ENCODE measurements at places on chromosomes 11 and 22.

GRCh38 chr11:95149651-95150364, 60.2 kb downstream of the ENDOD1 start:
- DNase-seq = no peak

DNA sequence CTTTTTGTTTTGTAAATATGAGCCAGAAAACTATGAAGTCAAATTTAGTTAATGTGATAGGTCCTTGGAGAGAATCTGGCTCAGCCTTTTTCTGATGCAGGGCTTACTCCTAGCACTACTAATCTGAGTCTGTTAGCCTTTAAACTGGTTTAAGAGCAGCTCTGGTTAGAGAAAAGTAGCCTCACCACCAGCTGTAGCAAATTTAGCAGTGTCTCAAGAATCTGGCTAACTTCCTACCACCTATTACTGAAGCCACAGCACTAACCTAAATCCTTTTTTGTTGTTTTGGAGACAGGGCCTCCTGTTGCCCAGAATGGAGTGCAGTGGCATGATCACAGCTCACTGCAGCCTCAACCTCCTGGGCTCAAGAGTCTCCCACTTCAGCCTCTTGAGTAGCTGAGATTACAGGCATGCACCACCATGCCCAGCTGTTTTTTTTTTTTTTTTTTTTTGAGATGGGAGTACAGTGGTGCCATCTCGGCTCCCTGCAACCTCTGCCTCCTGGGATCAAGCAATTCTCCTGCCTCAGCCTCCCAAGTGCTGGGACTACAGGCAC, 13.9 kb downstream of the RBM4B start:
- no peak for DNase-seq

- DNase-seq = no peak
Measured at GRCh38 chr11:34213366-34213765, 107.9 kb downstream of the NAT10 start.

- DNase-seq = peak; percentile 43
Measured at GRCh38 chr11:29432719-29433325, 584.0 kb downstream of the KCNA4 start.

GRCh38 chr11:96264364-96264763, 78.6 kb downstream of the MAML2 start:
- no peak for DNase-seq

- no peak for DNase-seq
Measured at GRCh38 chr11:2947744-2948143, 18.5 kb upstream of the PHLDA2 start.

DNA sequence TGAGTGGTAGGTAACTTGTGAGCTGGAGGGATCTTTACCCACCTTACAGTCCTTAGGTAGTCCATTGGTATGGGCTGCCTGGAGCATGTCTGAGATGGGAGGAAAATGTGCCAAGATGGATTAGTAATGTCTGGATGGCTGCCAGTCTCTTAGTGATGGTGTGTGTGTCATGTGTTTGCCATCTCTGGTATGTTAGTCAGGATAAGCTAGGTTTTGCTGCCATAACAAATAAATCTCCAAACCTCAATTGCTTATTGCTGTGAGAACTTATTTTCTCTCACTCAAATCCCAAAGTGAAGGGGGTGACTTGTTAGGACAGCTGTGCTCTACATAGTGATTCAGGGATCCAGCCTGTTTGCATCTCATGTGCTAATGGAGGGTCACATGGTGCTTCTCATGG, 40.9 kb upstream of the MYEOV start:
- DNase-seq = peak; percentile 42

DNA sequence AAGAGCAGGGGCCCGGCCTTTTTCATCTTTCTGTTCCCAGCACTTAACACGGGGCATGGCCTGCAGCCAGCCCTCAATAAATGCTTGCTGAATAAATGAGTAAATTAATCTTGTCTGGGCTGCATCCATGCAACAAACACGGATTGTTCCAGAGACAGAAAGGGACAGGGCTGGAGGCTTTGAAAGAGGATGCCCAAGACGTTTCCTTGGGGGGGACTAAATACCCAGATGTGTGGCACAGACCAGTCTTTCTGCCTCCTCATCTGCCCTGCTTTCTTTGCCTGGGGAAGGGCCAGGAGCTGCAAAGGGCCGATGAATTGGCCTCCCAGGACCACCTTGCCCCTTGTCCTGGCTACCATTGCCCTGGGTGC, 40.4 kb downstream of the SHISAL1 start:
- DNase-seq = no peak

DNA sequence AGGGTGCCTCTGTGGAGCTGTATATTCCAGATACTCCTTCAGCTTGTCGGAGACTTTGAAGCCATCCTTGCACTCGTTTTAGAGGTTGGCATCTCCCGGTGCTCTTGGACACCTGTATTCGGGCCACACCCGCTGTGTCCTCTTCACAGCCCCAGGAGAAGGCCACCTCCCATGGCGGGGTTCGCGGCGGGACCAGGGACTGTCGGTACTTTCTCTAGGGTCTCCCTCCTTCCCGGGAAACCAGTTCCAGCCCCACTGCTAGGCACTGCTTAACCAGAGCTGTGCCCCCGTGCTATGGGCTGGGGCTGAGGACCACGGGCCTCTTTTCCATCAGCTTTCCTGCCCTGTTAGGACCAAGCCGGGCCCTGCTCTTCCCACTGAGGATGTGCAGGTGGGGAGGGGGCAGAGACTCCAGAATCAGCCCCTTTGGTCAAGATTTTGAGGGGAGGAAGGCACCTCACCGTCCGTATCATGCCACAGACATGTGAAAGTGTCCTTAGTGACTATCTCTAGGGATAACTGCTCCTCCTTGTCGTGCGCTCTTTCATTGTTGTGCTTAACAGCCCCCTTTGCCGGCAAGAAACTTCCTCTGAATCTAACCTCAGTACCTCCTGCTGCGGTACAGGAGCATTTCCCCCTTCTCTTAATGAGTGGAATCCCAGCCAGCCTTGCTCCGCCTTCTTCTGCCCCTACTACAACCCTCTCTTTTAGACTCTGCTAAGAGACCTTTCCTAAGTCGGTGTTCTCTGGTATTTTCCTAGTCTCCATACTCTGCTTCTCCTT, 1.2 kb upstream of the B3GAT1 start:
- no peak for DNase-seq

- peak; percentile 7 for DNase-seq
Measured at GRCh38 chr11:95991545-95991944, 67.6 kb upstream of the MTMR2 start.

DNA sequence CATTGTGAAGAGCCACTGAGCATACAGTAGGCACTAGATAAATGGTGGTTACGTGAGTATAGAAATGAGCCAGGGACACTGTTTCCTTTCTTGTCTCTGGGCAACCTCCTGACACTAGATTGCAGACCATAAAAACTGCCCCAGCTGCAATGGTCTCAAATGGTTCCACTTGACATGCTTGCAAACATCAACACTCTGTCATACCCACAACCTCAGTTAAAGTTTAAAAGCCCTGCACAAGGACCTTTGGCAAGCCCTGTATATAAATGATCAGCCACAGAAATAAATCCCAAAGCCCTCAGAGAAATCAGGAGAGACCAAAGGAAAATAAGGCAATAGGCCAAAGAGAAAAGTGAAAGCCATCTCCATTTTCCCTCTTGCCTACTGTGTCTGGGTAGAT, 20.7 kb downstream of the PLEKHA7 start:
- DNase-seq = no peak

- peak; percentile 33 for DNase-seq
Measured at GRCh38 chr22:26708256-26709009, 51.0 kb downstream of the MIAT start.

DNA sequence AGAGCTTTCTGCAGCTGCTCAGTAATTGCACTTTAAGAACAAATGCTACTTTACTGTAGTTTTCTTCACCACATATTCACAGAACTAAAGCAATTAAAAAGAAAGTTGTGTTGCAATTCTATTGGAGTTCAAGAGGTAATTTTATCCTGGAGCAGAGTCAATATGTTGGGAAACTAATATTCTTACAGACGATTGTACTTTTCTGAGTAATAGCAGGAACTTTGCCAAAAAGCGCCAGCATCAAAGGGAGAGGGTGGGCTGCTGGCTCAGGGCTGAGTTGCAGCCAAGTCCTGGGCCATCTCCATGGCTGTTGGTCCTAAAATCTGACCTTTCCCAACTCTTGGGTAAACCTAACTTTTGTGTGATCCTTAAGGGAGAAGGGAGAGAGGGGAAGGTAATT, 73.6 kb upstream of the MYO18B start:
- peak; percentile 6 for DNase-seq

DNA sequence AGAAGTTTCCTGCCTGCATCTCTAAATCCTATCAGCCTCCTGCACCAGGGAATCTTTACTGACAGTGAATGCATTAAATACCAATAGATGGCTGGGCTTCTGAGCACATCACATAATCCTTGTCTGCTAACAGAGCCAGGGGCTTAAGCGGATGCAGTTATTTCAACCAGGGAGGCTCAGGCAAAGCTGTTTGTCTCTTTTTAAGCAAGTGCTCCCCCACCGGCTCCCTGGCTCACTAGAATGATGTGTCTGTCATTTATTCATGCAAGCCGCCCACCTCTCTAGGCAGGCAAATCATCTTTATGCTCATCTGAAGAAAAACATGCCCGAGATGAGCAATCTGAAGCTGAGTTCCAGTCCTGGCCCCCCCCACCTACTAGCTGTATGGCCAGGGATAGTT, 182.3 kb downstream of the TENM4 start:
- no peak for DNase-seq
